ENCODE measurements at places on chromosomes 1 and 21.

- DNase-seq, result no peak
These were observed 732 bp downstream of the ABCG1 start for GRCh38 chr21:42219606-42220137.

GRCh38 chr1:37038227-37039093, 4.1 kb upstream of the GRIK3 start:
- DNase-seq, result no peak

DNA sequence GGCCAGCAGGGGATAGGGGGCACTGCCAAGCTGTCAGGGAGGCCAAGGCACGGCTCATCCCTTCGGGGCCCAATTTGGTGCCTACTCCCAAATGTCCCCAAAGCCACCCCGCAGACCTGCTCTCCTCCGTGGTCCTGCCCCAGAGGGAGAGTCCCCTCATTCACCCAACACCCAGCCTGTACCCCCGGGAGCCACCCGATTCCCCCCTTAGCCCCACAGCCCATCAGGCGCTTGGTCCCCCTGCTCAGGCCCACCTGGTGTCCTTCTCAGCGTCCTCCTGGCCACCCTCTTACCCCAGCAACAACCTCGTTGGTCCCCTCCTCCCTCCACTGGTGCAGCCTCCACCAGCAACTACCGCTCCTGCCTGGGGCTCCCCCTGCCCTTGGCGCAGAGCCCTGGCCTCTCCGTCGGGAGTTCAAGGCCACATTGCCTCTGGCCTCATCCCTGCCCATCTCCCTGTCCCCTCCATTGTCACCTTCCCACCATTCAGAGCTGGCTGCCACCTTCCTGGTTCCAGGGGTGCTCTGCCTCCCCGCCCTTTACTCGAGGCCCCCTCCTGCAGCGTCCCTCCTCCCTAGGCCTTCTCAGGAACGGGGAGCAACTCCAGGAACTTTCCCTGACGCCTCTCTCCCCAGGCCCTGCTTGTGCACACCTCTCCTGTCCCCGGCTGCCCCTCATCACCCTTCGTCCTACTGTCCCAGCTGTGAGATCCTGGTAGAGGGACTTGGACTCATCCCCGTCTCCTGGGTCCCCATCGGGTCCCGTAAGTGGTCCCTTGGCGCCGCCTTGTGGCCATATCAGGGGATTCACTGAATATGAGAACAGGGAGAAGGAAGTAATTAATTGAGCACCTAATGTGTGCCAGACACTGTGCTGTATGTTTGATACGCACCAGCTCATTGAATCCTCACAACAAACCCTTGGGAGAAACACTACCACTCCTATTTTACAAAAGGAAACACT, 73.9 kb downstream of the RAP1GAP start:
- DNase-seq, result no peak

DNA sequence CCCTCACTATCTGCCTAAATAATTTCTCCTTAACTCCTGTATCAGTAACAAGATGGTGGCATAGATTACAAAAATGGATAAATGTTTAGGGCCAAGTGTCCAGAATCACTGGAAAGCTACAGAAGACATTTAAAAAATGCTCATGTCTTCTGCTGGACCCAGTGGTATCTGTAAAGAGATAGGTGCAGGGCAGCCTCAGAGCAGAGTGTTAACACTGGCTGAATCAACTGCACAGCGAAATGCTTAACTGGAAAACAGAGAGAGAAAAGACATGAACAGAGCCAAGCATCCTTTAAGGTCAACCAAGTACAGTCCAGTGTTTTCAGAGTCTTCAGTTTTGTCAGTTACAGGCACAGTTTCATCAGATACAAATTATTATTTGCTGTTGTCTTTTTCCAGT, 419.3 kb downstream of the ZP4 start:
- DNase-seq, result no peak

- no peak for DNase-seq
These were observed 7.1 kb downstream of the NBL1 start for GRCh38 chr1:19651141-19651737.

GRCh38 chr1:119868176-119868575, 28.1 kb downstream of the ADAM30 start:
- no peak for DNase-seq

DNA sequence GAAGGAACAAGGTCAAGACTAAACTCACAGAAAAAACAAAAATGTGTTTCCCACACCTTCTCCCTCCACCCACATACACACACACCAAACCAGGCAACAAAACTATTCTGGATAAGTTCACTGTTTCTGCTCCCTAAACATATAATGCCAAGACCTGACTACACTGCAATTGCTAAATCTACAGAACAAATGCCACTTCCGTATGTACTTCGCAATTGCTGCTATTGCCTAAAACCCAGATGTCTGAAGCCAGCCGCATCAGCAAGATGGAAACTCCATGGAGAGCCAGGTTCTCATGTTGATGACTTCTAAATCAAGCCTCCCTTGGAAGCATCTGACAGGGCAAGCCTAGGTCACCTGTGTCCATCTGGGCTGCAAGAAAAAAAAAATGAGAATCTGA, 8.3 kb upstream of the AIM2 start:
- no peak for DNase-seq

DNA sequence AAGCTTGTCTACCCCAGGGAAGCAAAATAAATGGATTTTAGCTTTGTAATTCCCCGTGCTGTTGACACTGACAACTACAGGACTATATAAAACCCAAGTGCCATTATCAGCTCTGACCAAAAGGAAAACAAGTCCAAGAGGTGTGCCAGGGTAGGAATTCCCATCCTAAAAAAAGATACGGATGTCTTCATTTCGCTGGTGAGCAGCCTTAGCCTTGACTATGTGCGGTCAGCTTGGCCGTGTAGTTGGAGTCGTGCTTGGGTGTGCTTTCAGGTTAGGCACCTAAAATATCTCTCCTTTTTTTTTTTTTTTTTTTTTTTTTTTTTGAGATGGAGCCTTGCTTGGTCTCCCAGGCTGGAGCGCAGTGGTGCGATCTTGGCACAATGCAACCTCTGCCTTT, 28.9 kb upstream of the ACTN2 start:
- DNase-seq, result no peak

- DNase-seq, result no peak
These were observed 5.5 kb downstream of the PGLYRP4 start for GRCh38 chr1:153343040-153343681.

- no peak for DNase-seq
These were observed 39.2 kb downstream of the PROX1 start for GRCh38 chr1:214026985-214027384.

All from brain pericyte (primary cell).